ENCODE measurements at places on chromosomes 12 and 14.

DNA sequence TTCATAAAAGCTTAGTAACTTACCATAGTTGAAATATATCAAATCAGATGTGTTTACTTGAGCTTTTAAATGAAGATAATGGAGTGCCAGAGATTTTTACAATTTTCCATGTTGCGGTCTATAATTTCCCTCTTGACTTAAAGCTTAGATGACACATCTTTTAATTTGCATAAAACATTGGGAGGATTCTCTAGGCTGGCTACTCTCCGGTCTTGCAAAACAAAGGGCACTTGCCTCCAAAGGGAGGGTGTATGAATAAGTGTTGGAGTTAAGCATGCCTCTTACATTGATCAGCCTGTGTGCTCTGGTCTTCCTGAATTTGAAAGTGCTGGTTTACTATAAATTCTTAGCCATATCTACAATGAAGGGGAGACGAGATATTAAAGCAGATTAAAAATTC is 336.4 kb upstream of the NAV3 start:
- DNase-seq = no peak

- DNase-seq = no peak
Measured at GRCh38 chr14:72303930-72304329, 371.7 kb downstream of the RGS6 start.

DNA sequence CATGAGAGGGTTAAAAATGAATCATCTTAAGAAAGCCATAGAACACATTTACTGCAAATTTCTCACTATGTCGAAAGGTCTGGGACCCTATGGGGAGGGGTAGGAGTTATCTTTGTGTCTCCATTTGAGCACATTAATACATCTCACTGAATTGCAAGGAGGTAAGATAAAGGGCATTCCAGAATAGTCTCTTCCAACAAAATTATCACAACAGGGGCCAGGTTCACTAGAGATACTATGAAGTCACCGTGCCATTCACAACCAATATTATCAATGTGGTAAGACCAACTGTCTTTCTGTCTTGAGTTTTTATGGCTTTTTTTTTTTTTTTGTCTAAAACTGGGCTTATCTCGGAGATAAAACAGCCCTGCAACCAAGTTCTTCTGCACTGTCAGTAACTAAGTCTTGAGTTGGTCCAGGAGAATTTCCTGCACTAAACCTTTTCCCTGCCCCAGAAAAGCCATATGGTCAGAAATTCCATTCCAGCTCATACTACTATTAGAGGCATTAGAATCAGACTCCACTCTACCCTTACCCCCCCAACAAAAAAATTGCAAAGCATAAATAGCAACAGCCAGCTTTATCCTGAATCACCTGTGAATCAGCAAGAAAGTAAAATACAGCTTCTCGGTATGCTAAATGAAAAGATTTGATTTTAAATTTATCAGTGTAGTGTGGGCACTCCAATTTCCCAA is 79.7 kb downstream of the PTPRR start:
- DNase-seq = no peak

DNA sequence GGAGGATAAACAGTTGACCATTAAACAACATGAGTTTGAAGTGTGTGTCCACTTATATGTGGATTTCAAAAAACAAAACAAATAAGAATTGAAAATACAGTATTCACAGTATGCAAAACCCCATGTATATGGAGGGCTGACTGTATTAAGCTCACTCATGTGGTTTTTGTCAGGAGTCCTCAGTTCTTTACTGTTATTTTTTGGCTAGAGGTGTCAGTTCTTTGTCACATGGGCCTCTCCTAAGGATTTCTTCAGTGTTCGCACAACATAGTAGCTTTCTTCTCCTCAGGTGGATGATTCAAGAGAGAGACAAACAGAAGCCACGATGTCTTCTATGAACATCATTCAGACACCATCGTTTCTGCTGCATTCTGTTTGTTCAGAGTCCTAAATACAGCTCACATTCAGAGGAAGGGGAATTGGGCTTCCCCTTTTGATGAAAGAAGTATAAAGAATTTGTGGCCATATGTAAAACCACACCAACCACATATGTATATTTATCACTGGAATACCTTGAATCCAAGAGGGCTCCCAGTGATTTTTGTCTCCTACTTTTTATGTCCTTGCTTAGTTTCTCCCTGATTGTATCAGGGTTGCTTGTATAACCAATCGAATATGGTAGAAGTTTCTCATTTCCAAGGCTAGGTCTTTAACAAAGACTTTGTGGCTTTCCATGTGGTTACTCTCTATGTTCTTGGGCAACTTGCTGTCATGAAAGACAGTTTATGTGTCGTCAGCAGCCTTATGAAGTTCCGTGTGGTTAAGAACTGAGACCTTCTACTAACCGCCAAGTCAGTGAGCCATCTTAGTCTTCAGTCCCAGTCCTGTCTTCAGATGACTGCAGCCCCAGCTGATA is 18.9 kb downstream of the MNAT1 start:
- DNase-seq = peak; percentile 83

DNA sequence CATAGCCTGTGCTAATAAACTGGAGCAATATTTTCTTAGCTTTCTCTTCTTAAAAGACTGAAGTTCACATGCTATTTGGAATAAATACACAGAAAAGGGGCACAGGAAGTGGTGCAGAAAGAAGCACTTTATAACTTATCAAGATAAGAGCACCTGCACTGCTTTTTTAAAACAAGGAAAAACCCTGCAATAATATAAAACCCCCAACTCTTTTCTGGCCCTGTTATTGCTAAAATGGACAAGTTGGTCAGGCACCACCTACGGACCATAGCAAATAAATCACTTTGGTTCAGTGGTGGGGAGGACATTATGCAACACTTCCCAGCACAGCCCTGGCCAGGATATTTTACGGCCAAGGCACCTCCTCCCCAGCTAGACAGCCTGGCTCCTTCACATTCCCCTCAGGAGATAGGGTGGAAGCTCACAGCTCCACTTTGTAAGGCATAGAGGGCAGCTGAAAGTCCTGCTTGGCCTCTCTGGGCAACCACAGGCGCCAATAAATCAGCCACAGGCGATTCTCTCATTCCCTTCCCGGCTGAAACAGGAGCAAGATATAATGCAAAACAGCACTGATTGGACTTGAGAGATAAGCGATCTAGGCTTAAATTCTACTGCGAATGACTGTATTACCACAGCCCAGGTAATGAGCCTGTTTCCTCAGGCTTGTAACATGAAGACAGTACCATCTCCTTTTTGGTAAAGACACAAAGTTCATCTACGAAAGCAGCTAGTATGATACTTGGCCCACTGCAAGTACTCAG is 2.0 kb downstream of the ZBTB25 start:
- peak; percentile 34 for DNase-seq

DNA sequence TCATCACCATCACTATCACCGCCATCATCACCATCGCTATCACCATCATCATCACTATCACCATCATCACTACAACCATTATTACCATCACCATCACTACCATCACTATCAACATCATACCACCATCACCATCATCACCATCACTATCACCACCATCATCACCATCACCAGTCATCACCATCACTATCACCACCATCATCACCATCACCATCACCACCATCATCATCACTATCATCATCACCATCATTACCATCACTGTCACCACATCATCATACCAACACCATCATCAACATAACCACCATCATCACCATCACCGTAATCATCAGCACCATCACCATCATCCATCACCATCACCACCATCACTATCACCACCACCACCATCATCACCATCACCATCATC is 213.8 kb downstream of the ALG10 start:
- no peak for DNase-seq

DNA sequence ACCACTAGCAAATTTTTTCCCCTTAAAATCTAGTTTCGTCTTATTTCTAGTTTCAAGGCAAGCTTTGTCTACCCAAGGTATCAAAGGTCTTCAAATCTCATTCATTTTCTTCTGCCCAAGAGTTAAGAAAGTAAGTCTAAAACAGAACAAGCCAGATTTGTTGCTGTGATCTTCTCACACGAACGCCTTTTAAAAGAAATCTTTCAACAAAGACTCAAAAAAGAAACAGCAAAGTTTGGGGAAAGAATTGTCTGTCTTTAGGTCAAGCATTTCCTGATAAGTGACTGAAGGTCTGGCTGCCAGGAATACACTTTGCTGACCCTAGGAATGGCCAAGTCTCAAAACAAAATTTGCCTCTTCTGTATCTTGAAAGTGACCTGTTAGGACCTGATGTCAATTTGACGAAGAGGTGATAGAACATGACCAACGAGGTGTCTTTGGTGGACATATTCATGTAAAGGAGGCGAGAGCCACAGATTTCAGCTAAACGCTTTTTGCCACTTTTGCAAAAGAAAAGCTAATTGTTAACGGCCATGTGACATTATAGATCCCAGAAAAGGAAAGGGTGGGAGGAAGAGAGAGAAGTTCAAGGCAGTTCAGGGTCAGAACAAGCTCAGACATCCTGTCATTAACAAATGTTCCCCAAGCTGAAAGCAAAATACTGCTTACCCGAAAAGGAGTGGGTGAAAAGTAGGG is 1.7 kb downstream of the CDK17 start:
- DNase-seq = peak; percentile 15

DNA sequence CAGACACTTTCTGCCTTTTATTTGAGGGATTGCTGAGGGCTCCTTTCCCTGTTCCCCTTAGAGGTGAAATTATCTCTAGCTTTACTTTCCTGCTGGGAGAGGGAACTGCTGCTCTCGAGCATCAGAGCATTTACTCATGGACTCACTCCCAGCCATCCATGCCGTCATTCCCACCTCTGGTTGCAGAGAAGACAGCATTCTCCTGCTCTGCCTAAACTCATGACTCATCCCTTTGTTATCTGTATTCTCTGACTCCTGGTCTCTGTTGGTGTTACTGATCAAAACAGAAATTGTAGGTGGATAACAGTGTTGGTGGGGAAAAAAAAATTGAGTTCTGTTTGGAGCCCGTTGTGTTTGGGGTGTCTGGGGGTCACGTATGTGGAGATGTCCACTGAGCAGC is 159.3 kb downstream of the TTC8 start:
- DNase-seq = no peak

DNA sequence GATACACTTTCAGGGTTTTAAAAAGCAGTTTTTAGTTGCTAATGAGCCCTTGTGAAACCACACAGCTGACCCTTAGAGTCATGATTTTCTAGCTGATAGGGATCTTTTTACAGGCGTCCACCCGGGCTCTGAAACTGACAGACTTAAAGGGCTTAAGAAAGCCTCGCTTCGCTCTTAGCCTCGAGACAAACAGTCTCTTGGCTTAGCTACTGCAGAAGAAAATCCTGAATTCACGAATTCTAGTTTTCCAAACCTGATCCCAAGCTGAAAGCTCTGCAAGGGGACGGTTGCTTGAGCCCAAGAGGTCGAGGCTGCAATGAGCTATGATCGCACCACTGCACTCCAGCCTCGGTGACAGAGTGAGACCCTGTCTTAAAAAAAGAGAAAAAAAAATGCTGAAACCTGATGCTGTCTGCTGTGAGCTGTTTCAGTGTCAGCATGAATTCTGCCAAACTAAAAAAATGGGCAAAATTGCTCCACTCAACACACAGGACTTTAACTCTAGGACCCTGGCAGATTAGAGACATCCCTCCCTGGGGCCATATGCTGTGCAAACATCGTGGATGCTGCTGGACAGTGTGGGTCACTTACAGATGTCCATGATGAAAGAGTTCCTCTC is 3.1 kb upstream of the HPD start:
- DNase-seq = no peak

GRCh38 chr14:105093431-105094192 is 28.4 kb upstream of the GPR132 start:
- DNase-seq = peak; percentile 16

DNA sequence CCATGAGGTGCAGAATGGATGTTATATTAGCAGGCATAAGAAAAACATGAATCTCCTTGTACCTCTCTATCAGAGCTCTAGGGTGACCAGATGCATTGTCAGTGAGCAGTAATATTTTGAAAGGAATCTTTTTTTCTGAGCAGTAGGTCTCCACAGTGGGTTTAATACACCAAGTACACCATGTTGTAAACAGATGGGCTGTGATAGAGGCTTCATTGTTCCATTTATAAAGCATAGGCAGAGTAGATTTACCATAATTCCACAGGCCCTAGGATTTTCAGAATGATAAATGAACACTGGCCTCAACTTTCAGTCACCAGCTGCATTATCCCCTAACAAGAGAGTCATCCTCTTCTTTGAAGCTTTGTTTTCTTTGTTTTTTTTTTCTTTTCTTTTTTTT is 185.2 kb downstream of the ERC1 start:
- no peak for DNase-seq

GRCh38 chr14:72792051-72792788 is 101.7 kb downstream of the DPF3 start:
- no peak for DNase-seq

- no peak for DNase-seq
Measured at GRCh38 chr14:104239861-104240301, 101.5 kb downstream of the KIF26A start.

DNA sequence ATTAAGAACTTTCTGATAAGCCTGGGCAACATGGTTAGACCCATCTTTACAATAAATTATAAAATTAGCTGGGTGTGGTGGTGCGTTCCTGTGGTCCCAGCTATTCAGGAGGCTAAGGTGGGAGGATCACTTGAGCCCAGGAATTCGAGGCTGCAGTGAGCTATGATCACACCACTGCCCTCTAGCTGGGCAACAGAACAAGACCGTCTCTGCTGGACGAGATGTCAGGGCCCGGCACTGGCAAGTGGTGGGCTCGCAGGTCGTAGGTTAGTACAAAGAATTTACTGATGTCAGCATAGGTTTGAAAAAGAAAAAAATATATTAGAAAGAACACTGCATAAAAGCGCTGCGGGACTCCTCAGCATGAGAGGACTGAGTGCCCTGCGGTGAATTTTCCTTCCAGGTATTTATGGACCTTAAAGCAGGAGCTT is 15.7 kb upstream of the VSIG10 start:
- DNase-seq = no peak

DNA sequence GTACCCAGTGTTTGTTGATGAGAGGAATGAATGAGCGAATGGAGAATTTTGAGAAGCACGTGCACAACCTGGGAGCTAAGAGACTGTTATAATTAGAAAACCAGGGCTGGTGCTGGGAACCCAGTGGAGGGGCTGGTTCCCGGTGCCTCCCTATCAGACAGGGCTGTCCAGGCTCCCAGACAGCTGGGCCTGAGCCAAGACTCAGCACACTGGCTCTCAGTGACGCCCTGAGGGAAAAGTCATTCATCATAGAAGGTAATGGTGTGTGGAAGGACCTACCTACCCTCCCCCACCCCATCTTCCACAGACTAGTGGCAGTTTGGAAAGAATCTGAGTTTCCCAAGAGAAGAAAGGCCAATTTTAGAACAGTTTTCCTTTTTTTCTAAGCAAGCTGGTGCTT is 34.7 kb downstream of the KCNA5 start:
- DNase-seq = no peak

DNA sequence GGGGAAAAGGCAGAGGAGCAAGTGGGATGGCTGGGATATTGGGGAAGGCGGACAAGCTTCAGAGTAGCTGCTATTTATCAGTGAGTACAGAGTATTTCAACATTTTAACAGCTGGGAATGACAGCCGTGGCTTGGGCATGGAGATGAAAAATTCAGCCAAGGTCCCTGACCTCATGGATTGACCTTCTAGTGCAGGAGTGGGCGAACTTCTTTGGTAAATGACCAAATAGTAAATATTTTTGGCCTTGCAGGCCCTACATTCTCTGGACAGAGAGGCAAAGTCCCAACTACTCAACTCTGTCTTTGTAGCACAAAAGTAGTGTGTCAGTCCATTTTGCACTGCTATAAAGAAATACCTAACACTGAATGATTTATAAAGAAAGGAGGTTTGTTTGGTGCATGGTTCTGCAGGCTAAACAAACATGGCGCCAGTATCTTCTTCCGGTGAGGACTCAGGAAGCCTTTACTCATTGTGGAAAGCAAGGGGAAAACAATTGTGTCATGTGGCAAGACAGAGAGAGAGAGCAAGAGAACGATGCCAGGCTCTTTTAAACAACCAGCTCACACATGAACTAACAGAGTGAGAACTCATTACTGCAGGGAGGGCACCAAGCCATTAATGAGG is 33.6 kb downstream of the TMEM233 start:
- no peak for DNase-seq

Measured in inflammatory macrophage treated with lipopolysaccharide for 4 hours (primary cell).